Hypothalamus (tissue), 51 donors: ENCODE measurements at places on chromosomes 12 and 14.

DNA sequence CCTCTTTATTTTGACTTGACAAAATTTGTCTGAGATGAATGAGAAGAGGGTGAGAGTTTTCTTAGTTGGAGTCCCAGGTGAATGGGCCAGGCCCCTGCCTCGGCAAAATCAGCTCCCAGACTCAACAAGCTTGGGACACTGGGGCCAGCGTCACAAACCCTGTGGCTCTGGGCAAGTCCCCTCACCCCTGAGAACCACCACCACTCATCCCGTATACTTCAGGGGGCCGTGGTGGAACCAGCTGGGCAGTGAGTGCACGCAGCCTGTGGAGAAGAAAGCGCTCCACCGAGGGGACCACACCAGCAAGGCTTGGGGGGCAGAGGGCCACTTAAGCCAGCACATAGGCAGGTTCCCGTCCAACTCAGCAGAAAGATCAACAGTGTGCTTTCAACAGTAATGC, 40.2 kb downstream of the DEGS2 start:
- no peak for DNase-seq

DNA sequence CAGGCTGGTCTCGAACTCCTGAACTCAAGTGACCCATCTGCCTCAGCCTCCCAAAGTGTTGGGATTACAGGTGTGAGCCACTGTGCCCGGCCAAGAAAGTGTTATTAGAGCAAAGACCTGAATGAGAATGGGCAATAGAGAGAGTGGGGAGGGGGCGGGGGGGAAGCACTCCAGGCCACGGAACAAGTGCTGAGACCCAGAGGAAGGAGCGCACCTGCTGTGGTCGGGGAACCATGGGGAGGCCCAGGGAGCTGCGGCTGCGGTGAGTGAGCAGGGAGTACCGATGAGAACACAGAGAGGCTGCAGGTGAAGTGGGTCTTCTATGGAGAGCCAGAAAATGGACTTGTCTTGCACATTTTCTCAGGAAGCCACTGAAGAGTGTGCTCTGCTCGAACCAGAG, 10.8 kb downstream of the SMIM41 start:
- no peak for DNase-seq

GRCh38 chr12:27560126-27560525, 36.1 kb downstream of the PPFIBP1 start:
- no peak for DNase-seq

DNA sequence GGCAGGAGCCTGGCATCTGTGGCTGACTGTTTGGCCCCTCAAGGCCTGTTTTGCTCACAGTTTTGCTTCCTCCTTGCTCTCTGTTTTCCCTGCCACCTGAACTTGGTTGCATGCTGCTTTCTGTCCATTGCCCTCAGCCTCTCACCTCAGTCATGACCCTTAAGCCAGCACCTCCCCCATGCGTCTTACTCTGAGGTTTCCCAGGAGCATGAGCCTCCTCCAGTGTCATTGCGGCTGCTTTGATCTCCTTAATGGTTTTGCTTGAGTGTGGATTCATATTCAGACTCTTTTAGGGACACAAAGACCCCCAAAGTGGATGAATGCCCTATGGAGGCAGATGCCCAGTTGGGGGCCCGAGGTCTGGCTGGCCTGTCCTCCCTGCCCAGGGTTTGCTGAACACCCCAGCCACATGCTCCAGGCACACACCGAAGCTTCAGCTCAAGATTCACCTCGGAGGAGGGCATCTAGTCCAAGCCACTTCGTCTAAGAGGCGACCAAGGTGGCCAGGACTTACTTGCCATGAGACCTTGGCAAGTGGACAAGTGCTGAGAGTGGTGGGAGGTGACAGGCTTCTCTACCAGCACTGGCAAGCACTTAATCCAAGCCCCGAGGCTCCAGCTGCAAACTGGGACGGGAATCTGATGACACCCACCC, 95.4 kb upstream of the DIO3 start:
- no peak for DNase-seq

GRCh38 chr14:66359500-66359899, 126.7 kb upstream of the CCDC196 start:
- DNase-seq, result no peak

DNA sequence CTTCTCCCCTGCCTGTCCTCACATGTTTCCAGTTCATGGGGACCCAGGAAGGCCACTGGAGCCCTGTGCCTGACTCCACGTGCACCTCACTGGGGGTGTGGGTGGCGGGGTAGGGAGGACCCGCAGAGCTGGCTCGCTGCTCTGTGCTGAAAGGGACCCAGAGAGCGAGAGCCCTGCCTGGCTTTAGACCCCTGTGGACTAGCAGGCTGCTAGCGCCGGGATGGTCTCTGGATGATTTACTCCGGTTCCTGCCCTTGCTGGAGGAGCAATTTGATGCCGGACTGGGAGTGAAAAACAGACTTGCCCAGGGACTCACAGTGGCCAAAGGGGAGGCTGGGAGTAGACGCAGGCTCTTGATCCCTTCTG, 49.0 kb downstream of the NTF3 start:
- DNase-seq, result no peak

DNA sequence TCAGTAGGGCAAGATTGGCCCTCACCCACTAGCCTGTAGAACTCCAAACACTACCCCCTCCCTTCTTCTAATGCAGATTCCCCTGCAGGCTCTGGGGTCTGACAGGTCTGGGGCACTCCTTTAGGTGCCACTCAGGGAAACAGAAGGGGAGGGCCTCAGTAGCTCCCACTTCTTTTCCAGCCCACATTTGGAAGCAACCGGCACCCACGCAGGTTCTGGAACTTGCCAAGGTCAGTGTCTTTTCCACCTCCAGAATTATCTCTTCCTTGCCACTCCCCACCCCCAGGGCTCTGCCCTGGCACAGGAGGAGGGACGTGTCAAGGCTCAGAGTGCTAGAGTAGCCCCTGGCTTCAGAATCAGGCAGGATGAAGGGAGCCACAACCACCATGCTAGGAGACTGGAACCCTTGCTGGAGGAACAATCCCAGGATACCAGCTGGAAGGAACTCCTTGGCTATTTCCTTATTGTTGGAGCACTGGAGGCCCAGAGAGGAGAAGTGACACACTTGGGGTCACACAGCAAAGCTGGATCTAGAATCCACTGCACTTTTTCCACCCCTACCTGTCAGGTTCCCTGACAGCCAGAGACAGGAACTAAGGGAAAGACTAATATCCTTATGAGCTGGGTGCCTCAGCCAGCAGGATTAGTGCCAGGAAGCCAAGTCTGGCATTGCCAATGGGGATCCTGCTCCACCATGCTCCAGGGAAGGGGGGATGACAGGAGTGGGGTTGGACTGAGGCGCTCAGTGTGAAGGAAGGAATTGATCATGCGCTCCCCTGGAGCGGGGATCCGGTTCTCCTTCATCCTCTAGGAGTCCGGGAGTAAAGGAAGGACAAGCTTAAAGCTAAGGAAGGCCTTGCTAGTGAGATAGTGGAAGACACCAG, 1.8 kb upstream of the FIGNL2 start:
- no peak for DNase-seq

- no peak for DNase-seq
These were observed 14.0 kb downstream of the ATP6V1D start for GRCh38 chr14:67345583-67345982.

DNA sequence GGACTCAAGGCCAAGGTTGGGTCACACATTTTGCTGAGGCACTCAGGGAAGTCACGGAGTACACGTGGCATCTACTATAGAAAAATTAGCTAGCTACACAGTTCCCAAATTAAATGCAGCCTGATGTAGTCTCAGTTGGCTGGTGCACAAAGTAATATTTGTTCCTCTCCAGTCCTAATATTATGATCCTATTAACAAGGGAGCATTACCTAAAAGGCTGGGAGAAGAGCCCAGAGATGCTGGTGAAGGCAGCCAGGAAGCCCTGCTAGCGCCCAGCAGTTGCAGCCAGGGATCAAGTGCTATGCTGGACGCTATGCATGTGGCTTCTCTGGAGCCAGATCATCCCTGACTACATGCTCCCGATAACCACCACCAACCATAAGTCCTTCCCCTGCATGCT, 88.0 kb upstream of the GSC start:
- no peak for DNase-seq

DNA sequence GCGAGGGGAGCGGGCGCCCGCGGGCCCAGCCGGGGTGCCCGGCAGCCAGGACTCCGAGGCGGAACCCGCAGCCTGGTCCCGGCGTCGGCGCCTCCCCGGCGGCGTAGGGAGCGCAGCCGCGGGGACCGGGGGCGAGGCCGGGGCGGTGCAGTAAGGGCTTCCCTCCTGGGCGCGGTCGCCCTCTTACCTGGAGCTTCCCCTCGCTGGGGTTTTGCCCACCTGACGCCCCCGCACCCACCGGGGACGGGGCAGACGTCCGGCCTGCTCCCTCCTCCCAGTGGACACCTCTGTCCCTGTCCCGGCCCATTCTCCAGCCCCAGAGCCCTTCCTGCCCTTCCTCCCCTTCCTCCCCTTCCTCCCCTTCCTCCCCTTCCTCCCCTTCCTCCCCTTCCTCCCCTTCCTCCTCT, 413 bp upstream of the TUBA1C start:
- no peak for DNase-seq

GRCh38 chr12:103043531-103044486, 86.3 kb downstream of the ASCL1 start:
- no peak for DNase-seq

- DNase-seq, result no peak
These were observed 77.8 kb upstream of the MAX start for GRCh38 chr14:65179918-65180724.

- peak; percentile 65 for DNase-seq
These were observed 39.1 kb upstream of the INF2 start for GRCh38 chr14:104650057-104650980.

DNA sequence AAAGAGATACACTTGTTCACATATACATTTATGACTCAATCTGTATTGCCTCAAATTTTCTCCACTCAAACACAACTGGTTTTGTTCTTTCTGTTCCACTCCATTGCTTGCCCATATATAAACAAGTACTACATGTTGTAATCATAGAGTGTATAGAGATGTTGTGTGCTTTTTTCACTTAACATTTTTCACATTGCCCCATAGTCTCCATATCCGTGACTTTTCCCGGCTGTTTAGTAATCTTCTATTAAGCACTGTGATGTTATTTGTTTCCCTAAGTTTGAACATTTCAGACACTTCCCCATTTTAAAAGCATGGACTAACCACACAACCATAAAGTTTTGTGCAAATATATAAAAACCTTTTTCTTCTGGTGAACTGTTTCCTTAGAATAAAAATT, 45.5 kb upstream of the PTPRR start:
- DNase-seq, result no peak
